Stimulated activated CD8-positive, alpha-beta memory T cell treated with anti-CD3 and anti-CD28 coated beads, Interleukin-15, amount 100 ng/mL, for 48 hours (primary cell): ENCODE measurements at places on chromosomes 5 and 9.

DNA sequence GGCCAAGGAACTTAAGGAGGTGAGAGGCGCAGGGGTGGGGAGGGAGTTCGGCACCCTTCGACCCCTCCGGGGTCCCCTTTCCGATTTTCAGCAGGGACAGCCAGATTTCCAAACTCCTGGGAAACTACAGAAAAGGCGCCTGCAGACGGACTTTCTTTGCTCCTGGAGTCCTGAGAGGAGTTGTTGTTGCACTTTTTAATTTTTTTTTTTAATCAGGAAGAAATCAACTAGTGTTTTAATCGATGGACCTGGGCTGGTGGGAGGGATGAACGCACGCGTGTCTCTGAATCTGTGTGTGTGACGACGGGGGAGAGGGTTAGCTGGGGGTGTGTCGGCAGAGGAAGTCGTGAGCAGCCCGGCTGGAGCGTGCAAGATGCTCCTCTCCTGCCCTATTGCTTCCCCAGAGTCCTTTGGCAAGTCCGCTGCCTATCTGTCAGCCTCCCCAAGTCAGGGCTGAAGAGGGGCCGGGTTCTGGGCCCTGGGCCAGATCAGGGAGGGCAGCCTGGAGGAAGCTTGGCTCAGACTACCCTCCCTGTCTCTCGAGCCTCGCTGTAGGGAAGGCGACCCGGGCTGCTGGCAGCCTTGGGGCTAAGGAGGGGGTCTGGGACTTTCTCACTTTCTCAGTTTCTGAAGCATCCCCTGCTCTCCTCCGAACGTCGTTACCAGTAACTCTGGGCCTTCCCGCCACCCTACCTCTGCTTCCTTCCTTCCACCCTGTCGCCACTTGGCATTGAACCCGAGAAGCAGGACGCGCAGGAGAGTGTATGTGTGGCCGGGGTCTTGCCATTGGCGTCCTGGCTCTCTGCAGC, 731 bp downstream of the PRR16 start:
- no peak for DNase-seq

- DNase-seq: no peak
These were observed 2.1 kb upstream of the NIPBL start for GRCh38 chr5:36874465-36874864.

DNA sequence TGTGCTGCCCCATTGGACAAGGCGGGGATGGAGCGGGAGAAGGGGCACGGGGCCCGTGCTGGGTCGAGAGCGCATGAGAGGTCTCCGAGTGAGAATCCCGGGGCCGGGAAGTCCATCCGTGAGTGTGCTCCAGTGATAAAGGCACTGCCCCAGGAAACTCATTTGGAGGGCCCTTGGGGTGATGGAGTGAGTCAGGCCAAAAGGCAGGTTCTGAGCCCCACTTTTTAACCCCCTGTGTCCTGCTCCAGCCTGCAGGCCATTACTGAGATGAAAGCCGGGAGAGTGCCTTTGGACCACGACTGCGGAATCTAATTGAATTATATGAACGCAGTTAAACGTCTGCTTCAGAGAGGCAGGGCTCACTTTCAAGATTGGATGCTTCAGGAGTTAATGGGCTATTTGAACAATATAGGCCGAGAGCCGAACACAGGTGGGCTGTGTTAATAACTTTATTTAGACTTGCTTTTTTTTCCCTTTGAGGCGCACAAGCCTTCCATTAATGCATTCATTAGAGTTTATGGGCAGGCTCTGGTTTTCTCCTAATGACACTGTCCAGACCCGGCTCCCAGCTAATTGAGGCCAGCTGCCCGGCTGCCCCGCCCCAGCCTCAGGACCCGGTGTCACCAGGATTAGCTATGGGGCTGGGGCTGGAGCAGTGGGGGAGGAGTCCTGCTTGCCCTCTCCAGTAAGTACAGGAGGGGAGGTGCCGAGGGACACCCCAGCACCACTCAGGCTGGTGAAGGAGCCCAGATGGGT, 79.1 kb upstream of the LMX1B start:
- DNase-seq: no peak

DNA sequence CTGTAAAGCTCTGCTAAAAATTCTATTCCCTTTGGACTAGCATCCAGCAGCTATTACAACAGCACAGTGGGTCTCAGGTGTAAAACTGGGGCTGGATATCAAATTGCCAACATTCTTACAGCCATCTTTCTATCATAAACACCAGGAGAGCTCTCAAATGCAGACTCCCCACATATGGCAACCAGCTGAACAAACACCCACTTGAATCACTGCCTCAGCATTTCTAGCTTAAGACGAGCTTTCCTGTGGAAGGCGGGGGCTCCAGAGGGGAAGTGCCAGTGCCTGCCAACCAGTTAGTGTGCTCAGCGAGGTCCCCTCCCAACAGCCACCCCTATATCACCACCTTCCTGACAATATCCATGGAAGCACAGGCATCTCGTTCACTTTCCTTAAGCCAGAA, 62.2 kb downstream of the IPPK start:
- DNase-seq: no peak

DNA sequence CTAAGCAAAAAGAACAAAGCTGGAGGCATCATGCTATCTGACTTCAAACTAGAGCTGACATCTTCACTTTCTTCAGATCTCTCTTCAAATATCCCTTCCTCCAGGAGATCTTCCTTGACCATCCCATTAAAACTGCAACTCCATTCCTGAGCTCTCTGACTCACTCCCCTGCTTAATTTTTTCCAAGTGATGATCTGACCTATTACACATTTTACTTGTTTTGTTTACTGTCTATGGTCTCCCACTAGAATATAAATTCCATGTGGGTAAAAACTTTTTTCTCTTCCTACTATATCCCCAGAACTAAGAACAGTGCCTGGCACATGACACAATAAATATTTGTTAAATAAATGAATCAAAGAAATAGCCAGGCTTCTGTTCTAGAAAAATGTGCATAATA, 87.5 kb downstream of the SLIT3 start:
- no peak for DNase-seq

DNA sequence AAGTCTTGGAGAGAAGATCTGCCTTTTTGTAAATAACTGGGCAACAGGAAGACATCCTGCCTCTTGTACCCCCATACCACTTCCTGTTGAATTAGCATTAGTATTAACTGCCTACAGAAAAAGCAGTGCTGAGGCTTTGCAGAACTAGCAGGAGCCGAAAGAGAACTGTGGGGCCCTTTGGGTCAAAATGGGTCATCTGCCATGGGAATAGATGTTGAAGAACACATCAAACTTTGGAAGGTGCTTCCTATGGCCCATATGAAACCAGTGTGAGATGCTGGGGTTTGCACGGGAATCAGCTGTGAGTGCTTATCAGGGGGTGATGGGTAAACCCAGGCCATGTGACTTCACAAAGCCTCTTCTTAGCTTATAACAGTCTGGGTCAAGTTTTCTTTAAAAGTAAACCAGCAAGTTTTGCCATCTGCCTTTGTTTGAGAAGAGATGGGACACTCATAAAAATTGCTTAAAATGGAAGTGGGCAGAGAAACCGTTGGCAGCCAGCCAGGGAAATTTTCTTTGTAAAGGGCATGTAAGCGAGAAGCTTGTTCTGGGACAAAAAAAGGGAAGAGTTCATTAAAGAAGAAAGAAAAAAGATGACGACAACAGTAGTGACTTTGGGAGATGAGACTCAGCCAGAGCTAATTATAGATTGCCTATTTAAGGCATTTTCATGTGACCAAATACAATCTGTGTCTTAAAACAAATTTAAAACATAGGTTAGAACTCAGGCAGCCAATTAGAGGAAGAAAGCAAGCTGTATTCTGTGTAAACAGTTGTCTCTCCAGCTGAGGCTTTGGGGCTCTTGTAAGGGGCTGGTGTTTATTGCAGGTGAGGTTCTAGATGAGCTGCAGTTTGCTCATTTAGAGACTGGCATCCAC, 4.4 kb downstream of the SLC25A25 start:
- DNase-seq: no peak

GRCh38 chr5:169651526-169651925, 14.5 kb downstream of the DOCK2 start:
- no peak for DNase-seq

- DNase-seq: no peak
These were observed 430.6 kb downstream of the PIK3R1 start for GRCh38 chr5:68646144-68646543.

- no peak for DNase-seq
These were observed 39.4 kb upstream of the MAP1B start for GRCh38 chr5:72067682-72068470.

DNA sequence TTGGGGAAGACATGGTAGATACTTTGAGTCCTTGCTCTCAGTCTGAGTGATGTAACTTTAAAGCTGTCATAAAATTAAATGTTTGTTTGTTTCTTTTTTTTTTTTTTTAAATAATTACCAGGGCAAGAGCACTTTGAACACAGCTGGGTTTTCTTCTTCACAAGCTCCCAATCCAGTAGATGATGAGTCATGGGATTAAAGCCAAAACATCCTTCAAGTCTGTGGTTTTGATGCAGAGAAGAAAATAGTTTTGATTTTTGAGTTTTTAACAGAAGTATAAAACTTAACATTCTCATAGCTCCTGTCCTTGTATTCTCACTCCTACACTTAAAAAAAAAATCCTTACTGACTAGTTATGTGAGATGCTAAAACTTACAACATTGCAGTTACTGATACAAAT, 34.8 kb upstream of the IL31RA start:
- no peak for DNase-seq

DNA sequence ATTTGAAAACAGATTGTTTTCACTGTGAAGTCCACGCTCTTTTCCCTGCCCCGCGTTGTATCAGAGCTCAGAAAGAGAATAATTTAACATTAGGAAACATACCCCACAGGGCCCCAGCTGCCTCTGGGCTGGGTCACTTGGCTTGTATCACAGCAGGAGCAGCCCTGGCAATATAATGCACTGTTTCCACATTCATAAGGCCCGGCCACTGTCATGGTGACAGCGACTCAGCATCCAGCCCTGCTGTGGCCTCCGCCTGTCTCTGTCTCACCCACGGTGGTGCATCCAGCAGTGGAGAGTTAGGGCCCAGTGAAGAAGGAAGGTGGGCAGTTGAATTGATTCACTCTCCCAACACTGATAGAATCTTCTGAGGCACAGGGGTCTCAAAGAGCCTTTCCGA, 188.9 kb downstream of the NSG2 start:
- DNase-seq: no peak

DNA sequence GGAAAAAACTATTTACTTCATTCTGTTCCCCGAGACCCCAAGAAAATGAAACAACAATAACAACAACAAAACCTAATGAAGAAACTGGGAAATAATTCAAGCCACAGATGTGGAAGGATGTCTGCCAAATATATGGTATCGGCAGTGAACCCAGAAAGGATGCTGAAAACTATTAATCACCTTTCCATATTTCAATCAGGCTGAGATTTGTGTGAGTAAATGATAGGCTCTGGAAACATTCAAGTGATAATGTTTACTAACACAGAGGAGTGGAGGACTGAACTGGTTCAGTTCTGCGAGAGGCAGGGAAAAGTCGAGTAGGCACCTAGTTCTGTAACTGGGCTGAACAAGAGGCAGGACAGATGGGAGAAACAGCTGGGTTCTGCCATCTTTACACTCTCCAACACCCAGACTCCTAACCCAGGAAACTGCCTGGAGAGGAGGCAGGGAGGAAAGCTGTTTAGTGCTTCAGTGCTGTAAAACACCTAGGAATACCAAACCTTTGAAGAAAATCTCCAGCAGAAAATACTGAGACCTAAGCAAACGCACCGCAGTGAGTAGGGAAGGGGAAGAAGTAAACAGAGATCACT, 96.8 kb upstream of the GNA14 start:
- DNase-seq: no peak

DNA sequence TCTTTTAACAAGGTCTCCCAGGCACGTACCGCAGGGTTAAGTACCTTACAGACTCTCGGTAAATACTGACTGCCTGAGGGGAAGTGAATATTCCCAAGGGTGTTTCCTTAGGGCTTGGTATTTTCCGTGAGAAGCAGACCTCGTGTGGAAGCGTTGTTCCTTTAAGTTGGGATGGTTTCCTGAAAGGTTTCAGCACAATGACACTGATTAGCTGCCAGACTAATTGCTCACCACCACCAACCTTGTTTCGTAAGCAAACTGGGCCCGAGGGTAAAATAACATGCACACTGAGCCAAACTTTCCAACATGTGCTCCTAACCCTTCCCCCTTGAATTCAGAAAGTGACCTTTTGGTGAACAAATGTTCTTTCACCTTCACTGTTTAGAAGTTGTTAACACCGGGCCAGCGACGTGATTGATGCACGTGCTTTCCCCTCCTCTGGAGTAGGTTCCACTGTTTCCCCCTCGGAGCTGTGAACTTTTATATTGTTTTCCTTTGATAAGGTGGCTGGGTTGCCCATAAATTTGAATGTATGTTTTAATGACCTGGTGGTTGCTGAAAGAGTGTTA, 128.1 kb upstream of the RPS23 start:
- DNase-seq: no peak

DNA sequence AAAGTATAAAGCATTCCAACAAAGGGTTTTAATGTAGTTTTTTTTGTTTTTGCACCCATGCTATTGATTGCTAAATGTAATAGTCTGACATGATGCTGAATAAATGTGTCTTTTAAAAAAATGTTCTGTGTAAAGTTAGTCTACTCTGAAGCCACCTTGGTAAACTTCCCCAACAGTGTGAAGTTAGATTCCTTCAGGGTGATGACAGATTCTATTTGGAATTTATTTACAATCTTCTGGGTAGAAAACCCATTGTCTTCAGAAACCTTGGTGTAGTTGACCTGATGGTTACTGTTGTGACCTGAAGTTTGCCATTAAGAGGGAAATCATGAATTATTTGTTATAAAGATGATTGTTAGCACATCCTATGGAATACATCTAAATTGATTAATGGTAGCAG, 64.7 kb upstream of the TRPC7 start:
- no peak for DNase-seq

- no peak for DNase-seq
These were observed 122.9 kb downstream of the CAVIN4 start for GRCh38 chr9:100700689-100701318.

GRCh38 chr9:136694163-136694871, 7.1 kb upstream of the AGPAT2 start:
- no peak for DNase-seq

GRCh38 chr5:82439750-82440445, 161.7 kb upstream of the RPS23 start:
- DNase-seq: no peak

DNA sequence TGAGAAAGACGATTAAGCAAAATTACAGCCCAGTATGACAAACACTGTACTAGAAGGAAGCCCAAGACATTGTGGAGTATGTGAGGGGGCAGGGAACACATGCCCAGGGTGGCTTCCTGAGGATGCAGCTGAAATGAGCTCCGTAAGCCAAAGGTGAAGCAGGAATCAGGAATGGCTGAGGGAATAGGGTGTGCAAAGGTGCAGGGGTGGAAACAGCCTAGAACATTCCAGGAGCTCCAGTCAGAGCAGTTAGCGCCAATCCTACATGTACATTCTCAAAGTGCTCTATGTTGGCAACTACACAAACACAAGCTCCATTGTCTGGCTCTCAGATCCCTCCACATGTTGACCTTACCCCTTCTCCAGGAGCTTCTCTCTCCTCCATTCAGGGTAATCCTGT, 257.9 kb downstream of the MAN2A1 start:
- DNase-seq: no peak
